ENCODE measurements at places on chromosomes 2 and 18. TPM values are rescaled to one million over a fixed set of nuclear protein-coding genes. Genes with fewer than 3 reads are reported as not detected.

DNA sequence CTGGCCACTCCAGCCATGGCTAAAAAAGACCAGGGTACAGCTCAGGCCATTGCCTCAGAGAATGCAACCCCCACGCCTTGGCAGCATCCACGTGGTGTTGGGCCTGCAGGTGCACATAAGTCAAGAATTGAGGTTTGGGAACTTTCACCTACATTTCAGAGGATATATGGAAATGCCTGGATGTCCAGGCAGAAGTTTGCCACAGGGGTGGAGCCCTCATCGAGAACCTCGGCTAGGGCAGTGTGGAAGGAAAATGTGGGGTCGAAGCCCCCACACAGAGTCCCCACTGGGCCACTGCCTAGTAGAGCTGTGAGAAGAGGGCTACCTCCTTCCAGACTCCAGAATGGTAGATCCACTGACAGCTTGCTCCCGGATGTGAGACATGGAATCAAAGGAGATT, 477.3 kb downstream of the LPIN1 start:
- no peak for DNase-seq

- peak; percentile 44 for DNase-seq
Observed at GRCh38 chr2:96146153-96146880, 1.1 kb upstream of the DUSP2 start.

- DNase-seq = no peak
Observed at GRCh38 chr18:9704233-9705118, 3.6 kb upstream of the RAB31 start.

DNA sequence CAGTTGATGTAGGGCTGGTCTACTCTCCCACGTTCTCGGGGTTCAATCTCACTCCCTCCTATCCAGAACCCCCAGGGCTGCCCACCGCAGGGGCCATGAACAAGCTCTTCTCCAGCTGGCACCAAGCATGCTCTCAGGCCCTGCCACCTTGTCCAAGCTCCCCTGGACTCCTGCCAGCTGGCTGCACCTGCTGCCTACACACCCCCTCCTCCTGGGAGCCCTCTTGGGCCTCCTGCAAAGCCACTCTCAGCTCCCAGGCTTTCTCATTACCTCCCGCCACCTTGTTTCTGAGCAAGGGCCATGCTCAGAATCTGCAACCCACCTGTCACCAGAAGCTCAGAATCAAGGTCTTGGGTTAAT, 56.0 kb downstream of the HDAC4 start:
- no peak for DNase-seq

DNA sequence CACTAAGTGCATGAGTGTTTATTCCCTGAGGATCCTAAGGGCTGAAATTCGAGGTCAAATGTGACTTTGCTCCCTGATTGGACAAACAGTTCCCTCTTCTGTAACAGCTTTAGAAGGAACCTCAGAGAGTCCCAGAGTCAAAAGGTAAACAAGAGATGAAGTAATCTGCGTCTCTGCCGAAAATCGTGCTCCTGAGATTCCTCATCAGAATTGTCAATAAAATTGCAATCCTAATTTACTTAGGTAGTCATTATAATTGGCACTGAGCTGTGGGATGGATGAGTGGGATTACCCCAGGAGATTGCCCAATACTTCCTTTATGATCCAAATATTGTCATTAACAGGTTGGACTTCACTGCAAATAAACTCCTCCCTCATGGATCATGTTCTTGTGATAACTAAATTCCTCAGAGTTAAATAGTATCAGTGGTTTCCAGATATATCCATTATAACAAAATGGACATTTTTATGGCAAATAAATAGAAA, 907 bp upstream of the SUCLG1 start:
- DNase-seq = no peak

- DNase-seq = no peak
Observed at GRCh38 chr2:35591886-35592285, 763.7 kb upstream of the CRIM1 start.

The EVA1A gene
- total RNA-seq = 1.2 TPM

The LRRC30 gene
- not detected for total RNA-seq

The PLCL1 gene
- total RNA-seq = not detected
